ENCODE measurements at places on chromosomes 11 and 22. TPM values are rescaled to one million over a fixed set of nuclear protein-coding genes. Genes with fewer than 3 reads are reported as not detected.

Gene SLC22A8
- not detected for total RNA-seq

Gene CDC42EP1
- 3.2 TPM for total RNA-seq

Gene FGF4
- total RNA-seq, result not detected

Gene ACR
- total RNA-seq, result not detected

Gene BDNF
- 1.2 TPM for total RNA-seq

Gene MS4A3
- not detected for total RNA-seq

Gene SMTNL1
- not detected for total RNA-seq

Data from smooth muscle cell of the coronary artery (primary cell).